NCI-H2107 (cell line): ENCODE measurements at places on chromosomes 11 and 22.

GRCh38 chr22:17876306-17876831 lies 102.1 kb upstream of the BID start:
- DNase-seq, result no peak

GRCh38 chr11:125470355-125470754 lies 25.7 kb downstream of the FEZ1 start:
- DNase-seq, result no peak

DNA sequence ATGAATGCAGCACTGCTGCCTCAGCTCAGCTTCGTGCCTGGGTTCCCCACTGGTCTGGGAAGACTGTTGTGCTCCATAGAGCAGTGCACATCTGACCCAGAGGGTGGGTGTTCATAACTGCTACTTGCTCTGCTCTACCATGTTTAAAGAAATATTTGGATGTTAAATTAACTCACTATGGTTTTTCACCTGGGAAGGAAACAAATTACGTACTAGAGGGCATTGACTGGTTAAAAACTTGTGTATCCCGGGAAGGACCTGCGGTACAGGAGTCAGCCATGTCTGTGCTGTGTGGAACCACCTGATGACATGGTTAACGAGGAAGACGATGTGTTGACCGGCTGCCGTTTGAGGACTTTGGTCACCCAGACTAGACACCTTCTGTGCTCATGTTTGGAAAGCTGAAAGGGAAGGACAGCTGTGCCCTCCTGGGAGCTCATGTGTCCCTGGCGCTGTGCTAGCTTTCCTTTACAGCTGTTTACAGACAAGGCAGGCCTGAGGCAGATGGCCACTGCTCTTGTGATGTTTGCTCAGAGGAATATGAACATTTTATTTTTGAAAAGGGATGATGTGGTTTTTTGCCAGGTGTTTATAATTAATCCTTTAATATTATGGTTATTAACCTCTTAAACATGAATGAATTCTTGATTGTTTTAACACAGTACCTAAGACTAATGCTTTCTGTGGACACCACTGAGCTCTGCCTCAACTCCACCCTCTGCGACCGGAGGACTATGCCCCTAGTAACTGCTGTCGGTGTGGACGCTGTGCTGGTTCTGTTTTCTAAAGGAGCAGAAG lies 14.3 kb upstream of the AIFM3 start:
- DNase-seq, result no peak

- DNase-seq, result no peak
These were observed 14.2 kb downstream of the OR5B21 start for GRCh38 chr11:58493676-58494075.

DNA sequence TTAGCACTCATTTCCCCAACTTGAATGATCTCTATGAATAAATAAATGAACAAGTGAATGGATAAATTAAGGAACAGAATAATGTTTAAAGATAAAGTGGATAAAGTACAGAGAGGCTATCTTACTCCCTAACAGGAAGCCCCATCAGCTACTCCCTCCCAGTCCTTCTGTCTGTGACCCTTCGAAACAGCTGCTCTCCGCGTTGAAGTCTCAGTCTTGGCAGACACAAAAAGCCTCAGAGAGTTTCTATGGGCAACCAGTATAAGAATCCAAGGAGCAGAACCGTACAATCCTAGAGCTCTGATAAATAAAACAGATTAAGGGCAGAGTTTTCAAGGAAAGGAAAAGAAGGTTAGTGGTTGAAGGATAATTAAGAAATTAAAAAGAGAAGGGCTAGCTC lies 35.0 kb downstream of the GUCY1A2 start:
- DNase-seq, result no peak

DNA sequence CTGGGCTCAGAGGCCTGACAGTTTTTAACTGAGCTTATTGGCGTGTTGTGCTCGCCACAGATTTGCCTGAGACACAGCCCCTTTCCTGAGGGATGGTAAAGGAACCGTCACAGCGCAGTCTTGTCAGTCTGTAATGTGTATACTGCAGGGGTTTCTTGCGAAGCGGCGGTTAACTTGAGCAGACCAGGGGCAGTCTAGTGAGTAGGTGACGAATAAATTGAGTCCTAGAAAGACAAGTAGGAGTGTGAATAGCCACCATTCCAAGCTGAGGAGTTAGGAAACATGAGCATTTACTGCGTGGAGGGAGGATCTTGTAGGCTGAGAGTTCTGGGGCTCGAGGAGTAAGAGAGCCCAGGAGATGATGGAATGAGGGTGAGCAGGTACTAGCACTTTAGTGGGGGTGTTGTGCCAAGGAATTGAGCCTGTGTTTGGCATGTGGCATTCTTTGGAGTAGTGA lies 1.4 kb downstream of the MED15 start:
- DNase-seq, result no peak

DNA sequence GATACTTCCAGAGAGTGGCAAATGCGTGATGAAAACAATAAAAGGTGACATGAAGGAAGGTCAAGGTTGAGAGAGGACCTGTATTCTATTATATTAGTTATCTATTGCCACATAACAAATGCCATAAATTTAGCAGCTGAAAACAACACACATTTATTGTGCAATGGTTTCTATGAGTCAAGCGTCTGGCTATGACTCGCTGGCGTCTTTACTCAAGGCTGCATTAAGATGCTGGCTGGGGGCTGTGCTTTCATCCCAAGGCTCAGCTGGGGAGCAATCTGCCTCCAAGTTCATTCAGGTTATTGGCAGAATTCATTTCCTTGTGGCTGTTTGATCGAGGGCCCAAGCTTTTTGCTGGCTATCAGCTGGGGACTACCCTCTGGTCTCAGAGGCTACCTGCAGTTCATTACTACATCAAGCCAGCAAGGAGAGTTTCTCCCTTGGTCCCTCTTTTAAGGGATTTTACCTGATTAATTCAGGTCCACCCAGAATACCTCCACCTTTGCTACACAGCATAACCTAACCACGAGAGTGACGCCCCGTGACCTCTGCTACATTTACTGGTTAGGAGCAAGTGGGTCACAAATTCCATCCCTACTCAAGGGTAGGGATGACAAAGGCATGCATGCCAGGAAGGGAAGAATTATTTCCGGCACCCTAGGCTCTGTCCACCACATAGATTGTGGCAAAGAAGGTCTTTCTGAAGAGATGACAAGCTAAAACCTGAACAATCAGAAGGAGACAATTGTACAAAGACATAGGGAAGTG lies 549.1 kb downstream of the MN1 start:
- DNase-seq, result no peak

DNA sequence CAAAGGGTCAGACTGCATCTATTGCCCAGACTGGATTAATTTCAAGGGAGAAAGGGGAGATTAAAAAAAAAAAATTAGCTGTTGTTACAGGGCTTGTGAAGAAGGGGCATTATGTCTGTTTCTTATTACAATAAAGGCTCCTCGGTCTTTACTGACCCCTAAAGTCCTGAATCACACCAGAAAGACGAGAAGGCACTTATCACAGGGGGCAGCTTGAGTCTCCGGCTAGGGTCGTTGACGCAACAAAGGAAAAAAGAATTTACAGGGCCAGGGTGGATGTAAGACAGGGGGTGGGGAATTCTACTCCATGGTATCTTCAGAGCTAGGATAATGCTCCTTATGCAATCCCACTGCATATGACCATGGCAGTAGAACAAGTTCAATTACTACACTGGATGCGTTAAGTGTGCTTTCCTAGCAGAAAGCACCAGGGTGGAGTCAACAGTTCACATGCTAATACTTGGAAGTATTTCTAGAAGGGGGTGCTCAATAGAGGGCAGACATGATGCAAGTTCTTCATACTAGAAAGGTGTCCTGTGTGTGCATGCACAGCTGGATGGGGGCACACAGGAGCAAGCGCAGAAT lies 16.5 kb downstream of the DDX17 start:
- no peak for DNase-seq

DNA sequence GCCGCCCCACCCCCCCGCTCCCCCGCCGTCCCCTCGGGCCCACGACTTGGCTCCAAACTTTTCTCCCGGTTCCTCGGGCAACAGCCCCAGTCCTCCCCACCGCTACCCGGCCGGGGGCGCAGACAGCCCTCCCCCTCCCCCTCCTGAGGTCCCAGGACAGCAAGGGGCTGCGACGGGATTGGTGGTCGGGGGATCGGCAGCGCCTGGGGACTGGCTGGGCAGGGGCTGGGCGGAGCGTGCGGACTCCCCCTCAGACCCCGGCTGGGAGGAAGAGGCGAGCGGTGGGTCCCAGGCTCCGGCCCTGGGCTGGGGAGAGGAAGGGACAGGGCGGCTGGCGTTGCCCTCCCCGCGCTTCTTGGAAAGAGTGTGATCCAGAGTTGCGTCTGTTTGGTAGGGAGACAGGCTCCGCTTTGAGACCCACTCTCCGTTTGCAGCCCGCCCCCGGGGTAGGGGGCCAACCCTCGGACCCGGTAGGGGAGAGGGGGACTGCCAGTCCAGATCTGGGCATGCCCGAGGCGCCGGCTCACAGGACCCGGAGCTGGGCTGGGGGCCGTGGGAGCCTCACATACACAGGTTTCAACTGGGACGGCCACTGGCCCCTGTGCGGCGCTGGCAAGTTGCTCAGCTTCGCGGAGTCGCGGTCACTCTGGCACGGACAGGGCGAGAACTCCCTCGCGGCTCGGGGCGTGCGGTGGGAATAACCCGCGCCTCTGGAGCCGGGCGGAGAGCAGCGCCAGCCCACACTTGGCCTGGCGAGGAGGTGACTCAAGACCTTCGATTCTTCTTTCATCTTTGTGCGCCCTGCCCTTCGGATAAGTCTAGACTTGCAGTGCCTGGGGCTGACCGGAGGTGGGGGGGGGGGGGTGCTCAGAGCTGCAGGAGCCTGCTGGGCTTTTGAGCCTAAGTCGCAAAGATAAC lies 999 bp downstream of the TSKU start:
- no peak for DNase-seq

GRCh38 chr22:46953968-46954765 lies 191.7 kb downstream of the TBC1D22A start:
- no peak for DNase-seq

GRCh38 chr11:96122601-96123074 lies 198.7 kb upstream of the MTMR2 start:
- DNase-seq, result peak; percentile 53

DNA sequence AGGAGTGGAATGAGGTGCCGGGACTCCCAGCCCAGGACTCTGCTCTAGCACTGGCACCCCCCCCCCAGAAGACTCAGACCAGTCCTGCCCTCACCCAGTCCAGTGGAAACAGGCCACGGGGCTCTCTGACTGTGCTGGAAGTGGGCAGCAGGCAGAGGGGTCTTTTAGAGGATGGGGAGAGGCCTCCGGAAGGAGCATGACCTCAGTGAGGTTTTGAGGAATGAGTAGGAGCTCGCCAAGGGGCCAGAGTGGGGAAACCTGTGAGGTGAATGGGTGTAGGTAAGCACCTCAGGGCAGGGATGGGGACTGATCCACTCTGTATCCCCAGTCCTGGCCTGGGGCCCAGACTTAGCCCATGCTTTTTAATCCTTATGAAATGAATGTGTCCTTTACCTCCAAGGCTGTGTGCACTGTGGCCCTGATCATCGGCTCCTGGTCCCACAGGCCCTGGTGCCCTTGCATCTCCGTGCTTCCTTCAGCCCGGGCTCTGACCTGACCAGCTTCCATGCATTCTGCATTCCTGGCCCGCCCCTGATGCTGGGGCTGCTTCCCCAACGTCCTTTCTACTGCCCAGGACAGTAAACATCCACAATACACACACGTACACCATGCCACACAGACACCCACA lies 24.4 kb upstream of the RFPL3 start:
- DNase-seq, result no peak

- DNase-seq, result no peak
These were observed 125.4 kb downstream of the LUZP2 start for GRCh38 chr11:24622262-24622661.

DNA sequence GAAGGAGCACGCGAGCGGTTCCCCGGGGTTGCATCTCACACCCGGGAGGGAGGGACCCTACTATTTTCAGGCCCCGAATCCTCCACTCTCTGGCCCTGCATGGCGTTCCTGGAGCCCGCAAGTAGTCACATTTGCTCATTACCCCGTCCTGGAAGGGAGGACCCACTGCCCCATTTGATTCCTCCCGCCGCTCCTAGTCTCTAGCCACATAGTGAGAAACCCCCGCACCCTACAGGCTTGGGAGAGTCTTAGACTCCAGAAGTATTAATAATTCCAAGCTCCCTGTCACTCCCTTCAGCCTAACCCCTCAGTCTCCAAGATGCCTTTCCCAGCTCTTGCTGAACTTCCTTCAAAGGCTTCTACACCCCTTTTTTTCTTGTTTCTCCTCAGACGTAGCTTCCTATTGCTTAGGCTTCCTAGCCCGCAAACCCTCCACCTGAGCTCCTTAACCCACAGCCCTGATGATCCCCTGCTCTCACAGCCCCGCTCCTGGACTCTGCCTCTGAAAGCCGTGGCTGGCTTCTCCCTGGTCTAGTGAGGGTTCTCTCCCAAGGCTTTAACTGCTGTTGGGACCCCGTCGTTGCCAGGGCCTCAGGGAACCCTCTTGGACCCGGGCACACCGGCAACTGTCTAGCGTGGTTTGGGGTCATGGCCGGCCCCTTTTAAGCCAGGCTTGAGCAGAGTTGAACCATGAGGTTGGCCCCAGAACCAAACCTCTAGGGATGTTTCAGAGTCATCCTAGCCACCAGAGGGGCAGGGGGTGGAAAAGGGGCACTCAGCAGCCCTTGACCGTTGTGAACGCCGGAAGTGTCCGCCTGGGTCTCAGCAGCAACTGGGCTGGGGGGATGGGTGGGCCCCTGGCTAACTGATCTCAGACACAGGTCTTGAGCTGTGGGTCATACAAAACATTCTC lies 862 bp downstream of the GGA1 start:
- DNase-seq, result no peak

- DNase-seq, result no peak
These were observed 756.6 kb upstream of the API5 start for GRCh38 chr11:42555190-42555589.

DNA sequence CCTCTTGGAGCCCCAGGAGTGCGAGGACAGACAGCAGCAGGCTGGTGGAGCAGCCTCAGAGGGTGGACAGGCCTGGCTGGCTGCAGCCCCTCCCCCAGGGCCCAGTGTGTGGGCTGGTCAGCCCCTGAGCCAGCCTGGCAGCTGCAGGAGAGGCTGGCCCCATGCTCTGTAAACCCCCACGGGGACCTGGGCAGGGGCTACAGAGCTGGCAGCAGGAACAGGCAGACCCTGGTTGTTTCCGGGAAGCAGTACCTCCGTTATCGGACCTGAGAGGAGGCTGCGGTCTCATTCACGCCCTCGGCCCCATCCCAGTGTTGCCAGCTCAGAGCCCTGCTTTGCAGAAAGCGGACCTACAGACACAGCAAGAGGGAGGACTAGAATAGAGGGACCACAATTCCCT lies 38.5 kb upstream of the COMT start:
- DNase-seq, result no peak

- no peak for DNase-seq
These were observed 66.9 kb downstream of the BCR start for GRCh38 chr22:23246982-23247766.

DNA sequence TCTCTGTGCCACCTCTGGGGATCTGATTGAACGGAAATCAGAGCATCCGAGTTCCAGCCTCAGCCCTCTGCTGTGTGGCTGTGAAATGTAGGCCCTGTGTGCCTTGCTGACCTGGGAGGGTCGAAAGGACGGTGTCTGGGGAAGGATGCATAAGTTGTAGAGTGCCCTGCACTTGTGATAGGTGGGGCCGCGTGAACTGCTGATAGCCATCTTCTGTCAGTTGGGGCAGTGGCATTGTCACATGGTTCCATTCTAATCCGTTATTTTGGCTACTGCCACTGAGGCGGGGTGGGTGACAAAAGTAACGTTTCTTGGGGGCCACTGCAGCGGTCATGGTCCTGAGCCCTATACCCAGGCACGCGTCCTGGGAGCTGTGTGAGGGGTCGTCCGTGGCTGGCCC lies 63.4 kb downstream of the LRP5 start:
- no peak for DNase-seq

- DNase-seq, result no peak
These were observed 18.2 kb upstream of the IGSF9B start for GRCh38 chr11:133974836-133975487.

- DNase-seq, result no peak
These were observed 3.2 kb upstream of the PRR5 start for GRCh38 chr22:44698531-44699421.

GRCh38 chr11:125312391-125312790 lies 147.8 kb downstream of the PKNOX2 start:
- no peak for DNase-seq
